ENCODE measurements at places on chromosomes 12 and 14.
A peak's percentile ranks its signal among the peaks of the same experiment; 100 is the strongest.

- DNase-seq, result no peak
These were observed 87.6 kb downstream of the SEC23A start for GRCh38 chr14:39015360-39015961.

- DNase-seq, result no peak
These were observed 44.8 kb downstream of the EP400 start for GRCh38 chr12:131994589-131994988.

- peak; percentile 66 for DNase-seq
These were observed 15.6 kb upstream of the C14orf180 start for GRCh38 chr14:104563742-104564615.

GRCh38 chr12:94640134-94640928, 10.0 kb downstream of the TMCC3 start:
- no peak for DNase-seq

DNA sequence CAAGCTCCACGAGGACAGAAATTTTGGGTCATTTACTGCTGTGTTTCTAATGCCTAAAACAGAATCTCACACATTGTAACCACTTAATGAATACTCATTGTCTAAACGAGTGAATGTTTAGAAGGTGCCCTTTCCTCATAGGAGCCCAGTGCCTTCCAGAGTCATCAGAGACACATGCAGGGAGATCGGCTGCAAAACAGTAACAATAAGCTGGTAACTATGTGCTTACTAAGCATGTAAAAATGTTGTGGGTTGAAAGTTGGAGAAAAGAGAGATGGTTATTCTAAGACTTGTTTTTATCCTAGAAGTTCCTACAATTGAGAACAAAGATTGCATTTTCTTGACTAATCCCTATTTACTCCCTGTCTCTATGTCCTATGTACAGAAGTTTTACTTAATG, 7.4 kb downstream of the TESPA1 start:
- no peak for DNase-seq

GRCh38 chr14:105889666-105890473, 363.5 kb downstream of the TMEM121 start:
- no peak for DNase-seq

DNA sequence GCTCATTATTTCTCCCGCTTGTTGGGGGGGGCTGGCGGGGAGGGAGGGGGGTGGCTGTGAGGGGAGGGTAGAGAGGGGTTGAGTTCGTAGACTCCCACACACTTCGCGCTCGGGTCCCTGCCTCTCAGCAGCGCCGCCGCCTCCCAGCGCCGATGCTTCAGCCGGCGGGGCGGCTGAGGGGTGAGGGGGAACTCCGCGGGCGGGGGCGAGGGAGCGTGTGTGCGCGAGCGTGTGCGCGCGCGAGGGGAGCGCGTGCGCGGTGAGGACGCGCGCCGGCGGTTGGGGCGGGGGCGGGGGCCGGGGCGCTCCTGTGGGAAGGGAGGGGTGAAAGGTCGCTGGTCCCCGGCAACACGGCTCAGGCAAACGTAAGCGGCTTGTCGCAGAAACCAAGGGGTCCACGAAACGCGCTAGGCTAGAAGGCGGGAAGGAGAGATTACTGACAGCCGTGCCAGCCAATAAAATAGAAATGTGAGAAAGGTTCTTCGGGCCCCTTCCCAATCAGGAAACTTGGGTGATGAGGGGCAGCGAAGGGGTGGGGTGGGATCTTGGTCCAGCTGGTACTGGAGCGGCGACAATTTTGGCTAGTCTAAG, 343 bp upstream of the NOVA1 start:
- DNase-seq, result no peak

- no peak for DNase-seq
These were observed 1987.2 kb upstream of the SEL1L start for GRCh38 chr14:83520837-83521236.

GRCh38 chr12:42574851-42575266, 14.7 kb downstream of the PRICKLE1 start:
- DNase-seq, result no peak
